ENCODE measurements at places on chromosomes 5 and 9.

GRCh38 chr5:104472811-104473210, 910.2 kb upstream of the NUDT12 start:
- DNase-seq, result no peak

- no peak for DNase-seq
Measured at GRCh38 chr9:118459913-118460312, 755.7 kb downstream of the TLR4 start.

DNA sequence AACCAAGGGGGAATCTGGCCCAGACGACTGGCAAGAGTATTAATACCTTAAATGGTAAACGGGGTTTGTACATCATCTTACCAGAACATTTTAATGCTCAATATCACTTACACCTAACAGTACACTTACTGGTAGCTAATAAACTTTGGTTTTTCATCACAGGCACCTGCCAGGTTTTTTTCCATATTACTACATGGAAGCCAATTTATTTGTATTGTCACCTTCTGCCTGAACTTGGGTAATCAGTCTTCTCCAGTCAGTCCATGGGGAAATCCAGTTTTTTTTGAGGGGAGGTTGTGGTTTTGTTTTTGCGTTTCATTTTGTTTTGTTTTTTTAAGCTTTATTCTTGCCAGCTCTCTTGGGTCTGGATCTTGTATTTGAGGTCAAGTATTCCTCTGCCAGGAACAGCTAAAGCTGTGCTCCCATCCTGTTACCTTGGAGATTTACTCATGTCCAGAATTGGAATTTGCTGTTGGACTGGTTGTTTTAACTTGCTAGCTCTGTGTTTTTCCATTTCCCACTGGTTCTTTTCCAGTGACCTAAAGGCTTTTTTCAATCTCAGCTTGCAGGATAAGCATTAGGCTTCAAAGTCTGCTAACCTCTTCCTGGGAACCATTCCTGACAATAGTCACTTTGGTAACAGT, 11.1 kb upstream of the NADK2 start:
- no peak for DNase-seq

DNA sequence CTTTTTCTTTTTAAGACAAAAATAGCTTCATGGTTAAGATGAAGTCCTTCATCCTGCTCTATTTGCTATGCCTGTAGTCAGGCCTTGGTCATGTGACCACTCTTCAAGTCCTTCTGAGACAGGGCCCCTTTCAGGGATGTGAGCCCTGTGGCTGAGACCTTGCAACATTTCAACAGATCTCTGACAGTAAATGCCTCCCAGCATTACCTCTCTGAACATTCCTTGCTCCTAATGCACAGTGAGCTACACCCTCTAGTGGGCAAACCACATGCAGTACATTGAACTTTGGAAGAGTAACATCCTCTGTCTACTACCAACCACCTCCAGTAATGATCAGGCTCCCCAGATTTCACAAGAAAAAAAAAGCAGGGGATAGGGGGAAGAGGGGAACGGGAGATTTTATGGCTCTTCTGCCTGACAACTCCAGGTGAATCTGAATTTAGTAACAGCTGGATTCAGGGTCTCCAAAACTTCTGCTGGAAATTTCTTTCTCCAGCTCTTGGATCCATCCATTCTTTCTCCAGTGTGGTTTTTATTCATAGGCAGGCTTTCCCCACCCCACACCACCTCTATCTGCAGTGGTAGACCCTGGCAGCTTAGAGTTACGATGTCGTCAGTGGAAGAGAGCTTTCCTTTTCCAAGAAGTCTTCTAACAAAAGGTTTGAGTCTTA, 8.9 kb upstream of the FBXO38 start:
- no peak for DNase-seq

DNA sequence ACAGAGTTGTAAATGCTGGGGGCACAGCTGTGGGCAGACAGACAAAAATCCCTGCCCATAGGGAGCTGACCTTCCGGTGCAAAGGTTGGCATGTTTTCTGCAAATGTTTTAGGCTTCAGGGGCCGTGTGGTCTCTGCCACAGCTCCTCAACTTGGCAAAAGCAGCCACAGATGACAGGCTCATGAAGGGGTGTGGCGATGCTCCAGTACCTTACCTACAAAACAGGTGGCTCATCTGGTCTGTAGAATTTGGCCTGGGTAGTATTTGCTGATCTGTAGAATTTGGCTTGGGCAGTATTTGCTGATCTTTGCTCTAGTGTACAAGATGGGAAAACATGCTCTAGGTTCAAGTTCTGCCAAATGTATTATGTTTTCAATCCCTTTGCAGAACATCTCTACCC, 283.9 kb downstream of the GADD45G start:
- no peak for DNase-seq

GRCh38 chr5:40355846-40356245, 323.9 kb upstream of the PTGER4 start:
- DNase-seq, result no peak

GRCh38 chr5:37619353-37619752, 220.5 kb downstream of the GDNF start:
- no peak for DNase-seq

DNA sequence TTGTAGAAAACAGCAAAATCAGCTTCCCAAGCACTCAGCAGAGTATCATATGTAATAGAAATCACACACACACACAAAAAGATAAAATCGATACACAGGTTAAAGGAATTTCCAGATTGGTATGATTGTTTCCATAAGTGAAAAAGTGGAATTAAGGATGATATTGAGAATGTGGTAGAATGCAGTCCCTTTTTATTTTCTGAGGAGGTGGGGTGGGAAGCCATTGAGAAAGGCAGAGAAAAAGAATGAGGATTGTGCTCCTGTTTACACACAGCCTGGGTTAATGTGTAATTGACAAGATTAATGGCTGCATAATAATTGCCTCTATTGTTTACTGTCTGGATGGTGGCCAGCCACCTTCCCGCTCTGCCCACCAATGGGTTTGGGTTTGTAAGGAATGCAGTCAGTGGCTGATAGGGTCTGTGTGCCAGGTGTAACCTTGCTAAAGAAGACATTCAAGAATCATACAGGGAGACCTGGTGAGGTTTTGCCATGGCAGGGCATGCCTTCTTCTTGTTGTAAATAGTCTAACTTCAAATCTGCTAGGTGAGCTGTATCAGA, 177.2 kb upstream of the MAP3K1 start:
- peak; percentile 29 for DNase-seq

- DNase-seq, result no peak
Measured at GRCh38 chr5:131277447-131277846, 13.6 kb downstream of the CDC42SE2 start.

- DNase-seq, result no peak
Measured at GRCh38 chr9:88660611-88661010, 125.6 kb downstream of the NXNL2 start.

DNA sequence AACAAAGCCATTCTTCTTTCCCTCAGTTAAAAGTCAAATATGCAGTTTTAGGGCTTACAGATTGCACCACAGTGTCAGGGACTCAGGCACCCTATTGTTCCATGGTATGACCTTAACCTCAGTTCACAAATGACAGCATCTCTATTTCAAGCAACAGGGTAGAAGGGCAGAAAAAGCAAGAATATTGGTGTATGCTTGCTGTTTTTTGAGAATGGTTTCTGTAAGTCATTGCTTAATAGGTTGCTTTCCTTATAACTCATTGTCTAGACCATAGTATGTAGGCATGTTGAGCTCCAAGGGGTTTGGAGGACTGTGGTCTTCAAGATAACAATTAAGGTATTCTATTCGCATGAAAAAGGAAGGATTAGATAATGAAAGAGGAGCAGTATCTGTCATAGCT, 183.5 kb upstream of the EDIL3 start:
- DNase-seq, result no peak

DNA sequence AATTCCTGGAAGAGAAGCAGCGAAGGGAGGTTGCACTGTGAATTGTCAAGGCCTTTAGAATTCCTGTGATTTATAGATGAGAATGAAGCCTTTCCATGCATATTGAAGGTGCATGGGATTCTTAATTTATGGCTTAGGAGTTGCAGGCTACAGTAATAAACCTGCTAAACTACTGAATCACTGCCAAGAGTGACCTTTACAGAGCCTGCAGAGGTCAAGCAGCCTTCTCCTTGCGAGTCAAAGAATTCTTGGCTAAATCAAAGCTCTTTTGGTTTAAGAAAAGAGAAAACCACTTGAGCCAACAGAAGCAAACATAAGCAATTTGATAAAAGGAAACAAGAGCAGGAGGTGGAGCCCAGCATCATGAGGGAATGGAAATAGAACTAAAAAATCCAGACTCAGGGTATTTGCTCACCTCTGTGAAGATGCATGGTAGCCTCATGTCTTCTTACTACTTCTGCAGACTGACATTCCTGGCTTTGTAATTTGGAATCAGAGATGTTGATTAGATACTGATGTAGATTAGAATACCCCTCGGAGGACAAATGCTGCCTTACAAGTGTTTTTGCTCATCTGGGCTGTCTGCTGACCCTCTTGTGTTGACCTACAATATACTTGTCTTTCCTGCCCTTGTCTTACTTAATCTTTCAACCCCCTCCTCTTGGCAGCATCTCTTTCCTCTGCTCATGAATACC, 90.3 kb upstream of the IFNK start:
- DNase-seq, result no peak

DNA sequence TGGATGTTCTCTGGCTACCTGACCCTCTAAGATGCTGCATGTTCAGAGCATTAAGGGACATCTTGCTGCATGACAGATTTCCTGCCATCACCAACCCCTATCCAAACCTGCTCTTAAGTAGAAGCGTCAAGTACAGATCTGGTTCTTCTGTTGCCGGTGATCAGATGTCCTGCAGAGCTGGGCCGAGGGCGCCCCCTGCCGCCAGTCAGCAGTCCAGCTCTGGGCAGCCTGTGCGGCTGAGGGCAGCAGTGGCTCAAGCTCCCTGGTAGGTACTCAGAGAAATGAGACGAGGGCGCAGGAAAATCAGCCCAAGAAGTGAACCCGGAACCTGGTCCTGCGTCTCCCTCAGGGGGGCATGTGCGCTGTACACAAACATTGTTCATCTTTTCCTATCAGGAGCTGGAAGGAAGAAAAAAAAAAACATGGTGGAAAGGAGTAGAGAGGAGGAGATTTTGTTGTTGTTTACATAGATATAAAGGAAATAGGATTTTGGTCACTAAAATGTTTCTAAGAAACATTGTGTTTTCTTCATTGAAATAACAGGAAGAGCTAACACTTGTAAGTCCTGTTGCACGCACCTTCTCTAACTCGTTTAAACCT, 95.8 kb downstream of the CFAP90 start:
- no peak for DNase-seq

DNA sequence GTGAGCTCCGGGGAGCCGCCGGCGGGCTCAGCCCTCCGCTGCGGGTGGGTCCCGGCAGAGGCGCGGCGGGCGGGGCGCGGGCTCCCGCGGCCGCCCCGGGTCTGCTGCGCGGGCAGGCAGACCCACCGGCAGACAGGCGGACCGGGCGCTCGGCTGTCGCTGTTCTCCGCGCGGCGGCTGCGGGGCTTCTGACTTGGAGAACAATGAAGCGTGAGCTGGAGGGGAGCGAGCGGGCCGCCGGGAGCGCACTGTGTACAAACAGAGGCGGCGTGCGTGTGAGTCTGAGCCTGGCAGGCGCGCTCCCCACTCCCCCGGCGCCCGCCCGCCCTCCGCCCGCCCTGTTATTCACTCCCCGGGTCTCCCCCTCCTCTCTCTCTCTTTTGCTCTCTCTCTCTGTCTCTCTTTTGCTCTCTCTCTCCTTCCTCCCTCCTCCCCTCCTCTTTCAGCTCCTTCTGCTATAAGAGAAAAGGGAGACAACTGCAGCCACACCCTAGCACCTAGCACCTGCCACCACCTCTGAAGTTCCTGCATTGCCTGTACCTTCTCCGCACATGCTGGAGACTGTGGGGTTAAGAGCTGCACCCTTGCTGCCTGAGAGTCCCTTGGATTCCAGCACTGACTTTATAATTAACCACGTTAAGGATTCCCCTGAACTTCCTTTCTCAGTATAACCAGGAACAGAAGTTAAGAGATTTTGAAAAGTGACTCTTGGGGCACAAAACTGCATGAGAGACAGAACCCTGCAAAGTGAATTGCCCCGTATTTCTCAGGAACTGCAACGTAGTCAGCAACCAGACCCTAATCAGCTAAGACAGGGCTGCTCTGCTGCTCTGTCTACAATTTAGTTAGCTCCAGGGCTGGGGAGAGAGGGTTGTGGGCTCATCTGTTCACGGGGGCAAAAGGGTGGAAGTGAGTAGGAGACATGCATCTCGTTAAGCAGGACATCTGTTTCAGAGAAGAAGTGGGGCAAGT, at the start of gene EDIL3:
TSS of gene EDIL3 (minus strand) at position 277 of the 972 bp plus-strand sequence. CDS start 506 bp downstream, outside the sequence.
- DNase-seq, result no peak

GRCh38 chr5:119315516-119315949, 40.3 kb upstream of the TNFAIP8 start:
- DNase-seq, result no peak

GRCh38 chr9:122918310-122918709, 5.2 kb upstream of the ZBTB6 start:
- DNase-seq, result no peak

DNA sequence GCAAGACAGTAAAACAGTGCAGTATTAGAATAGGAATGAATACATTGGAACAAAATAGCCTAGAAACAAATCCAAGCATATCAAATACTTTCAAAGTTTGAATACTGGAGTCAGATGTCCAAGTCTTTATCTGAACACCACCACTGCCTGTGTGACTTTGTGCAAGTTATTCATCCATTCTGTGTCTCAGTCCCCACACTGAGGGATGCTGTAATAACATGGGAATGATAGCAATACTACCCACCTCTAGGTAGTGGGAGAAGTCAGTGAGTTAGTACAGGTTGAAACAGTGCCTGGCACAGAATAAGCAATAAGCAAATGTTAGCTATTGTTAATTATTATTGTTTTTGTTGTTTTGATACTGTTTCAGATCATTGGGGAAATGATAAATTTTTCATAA, 130.9 kb downstream of the SUSD1 start:
- DNase-seq, result no peak

GRCh38 chr9:133377721-133378216, 1.6 kb downstream of the STKLD1 start:
- DNase-seq, result no peak

DNA sequence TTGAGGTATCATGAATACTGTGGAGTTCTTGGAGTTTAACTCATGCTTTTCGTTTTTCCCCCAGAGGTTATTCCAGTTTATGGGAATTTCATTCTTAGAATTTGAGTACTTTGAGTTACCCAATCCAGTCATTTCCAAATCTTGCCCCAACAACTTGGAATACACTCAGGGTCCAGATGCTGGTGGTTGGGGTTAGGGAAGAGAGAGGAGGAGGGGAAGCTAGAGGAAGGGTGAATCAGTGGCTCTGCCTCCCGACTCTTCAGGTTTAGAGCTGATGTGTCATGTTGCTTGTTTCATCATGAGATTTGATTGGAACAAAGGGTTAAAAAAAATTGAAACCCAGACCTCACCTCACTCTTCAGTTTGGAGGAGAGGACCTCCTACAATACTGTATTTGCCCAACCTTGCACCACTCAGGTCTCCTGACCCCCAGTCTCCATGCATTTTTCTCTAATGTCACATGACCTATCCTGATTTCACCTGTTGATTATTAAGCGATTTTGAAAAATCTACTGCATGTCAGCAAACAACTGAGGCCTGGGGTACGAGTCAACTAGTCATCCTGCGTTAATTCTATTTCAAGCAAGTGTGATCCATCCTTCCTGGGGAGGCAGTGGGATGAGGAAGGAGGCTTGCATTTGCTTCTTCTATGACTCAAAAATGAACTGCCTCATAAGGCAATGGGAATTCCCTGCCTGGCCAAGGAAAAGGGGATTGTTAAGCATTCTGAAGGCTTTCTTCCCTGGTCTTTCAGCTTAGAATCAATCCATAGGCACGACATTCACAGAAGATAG, 6.2 kb upstream of the SLC1A3 start:
- DNase-seq, result no peak

All from NCI-H2107 (cell line).